ENCODE measurements at places on chromosomes 4 and X.

- no peak for DNase-seq
These were observed 210.7 kb downstream of the PDGFRA start for GRCh38 chr4:54439831-54440243.

DNA sequence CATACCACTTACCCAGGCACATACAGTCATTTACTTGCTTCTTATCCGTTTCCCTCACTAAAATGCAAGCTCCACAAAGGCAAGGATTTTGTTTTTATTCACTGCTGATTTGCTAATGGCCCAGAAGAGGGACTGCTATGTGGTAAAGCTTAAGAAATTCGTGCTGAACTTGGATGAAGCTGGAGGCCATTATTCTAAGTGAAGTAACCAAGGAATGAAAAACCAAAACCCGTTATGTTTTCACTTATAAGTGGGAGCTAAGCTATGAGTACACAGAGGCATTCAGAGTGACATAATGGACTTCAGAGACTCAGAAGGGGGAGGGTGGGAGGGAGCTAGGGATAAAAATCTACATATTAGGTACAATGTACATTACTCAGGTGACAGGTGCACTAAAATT, 47.2 kb downstream of the RAB33B start:
- DNase-seq = no peak

DNA sequence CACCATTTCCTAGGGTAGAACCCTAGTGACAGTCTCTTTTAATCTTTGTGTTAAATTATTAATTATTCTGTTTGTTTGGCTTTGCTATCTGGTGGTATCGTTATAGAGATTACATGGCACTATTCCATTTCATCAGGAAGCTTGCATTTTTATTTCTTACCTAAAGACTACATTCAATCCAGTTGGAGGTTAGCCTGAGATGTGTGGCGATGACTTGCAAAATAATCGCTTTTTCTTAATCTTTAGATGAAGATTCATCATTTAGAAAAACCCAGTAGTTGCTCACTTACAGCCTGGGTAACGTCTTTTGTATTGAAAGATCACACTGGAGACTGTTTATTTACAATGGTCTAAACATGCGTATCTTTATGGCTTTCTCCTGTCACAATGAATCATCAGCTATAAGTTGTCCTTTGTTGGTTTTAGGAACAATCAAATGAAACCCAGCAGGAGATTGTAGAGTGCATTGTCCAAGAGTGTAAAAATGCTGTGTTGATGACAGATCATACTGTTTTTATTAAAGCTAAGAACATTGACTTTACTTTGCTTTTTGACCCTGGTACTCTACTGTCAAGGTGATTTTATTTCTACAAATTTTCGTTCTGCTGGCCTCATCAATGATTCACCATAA, 281.7 kb upstream of the PITX2 start:
- DNase-seq = no peak

- DNase-seq = no peak
These were observed 1.8 kb downstream of the SPCS3 start for GRCh38 chr4:176321589-176321988.

GRCh38 chr4:84085986-84086385, 413.1 kb downstream of the NKX6-1 start:
- DNase-seq = no peak

DNA sequence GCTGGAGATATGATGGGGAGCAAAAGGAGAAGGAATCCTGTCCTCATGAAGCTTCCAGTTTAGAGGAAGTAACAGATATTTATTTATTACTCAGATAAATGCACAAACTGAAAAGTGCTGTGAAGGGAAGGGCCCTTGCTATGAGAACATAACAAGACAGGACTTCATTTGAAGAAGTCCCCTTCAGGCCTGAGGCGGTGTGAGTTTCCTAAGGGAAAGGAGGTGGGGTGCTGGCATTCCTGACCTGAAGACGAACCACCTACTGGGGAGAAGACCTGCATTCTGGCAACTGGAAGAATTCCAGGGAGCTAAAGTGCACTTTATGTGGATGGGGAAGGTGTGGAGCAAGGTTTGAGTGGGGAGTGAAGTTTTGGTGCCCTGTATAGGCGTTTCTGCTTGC, 15.9 kb upstream of the SPARCL1 start:
- DNase-seq = no peak

- no peak for DNase-seq
These were observed 6.0 kb downstream of the DHX15 start for GRCh38 chr4:24578364-24578763.

DNA sequence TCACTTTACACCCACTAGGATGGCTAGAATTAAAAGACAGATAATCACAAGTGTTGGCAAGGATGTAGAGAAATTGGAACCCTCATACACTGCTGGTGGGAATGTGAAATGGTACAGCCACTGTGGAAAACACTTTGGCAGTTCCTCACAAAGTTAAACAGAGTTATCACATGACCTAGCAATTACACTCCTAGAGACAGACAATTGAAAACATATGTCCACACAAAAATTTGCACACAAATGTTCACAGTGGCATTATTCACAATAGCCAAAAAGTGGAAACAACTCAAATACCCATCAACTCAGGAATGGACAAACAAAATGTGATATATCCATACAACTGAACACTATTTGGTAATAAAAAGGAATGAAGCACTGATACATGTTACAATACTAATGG, 5.7 kb downstream of the ZNF280C start:
- DNase-seq = no peak
